Thoracic aorta (tissue), 2 donors: ENCODE measurements at places on chromosomes 1 and 21. TPM values are rescaled to one million over a fixed set of nuclear protein-coding genes. Genes with fewer than 3 reads are reported as not detected.

SPRR2B gene
- not detected for total RNA-seq

CHRM3 gene
- total RNA-seq: 2.5 TPM

GRCh38 chr1:150083907-150084306 lies 16.3 kb downstream of the VPS45 start:
- no peak for DNase-seq

DNA sequence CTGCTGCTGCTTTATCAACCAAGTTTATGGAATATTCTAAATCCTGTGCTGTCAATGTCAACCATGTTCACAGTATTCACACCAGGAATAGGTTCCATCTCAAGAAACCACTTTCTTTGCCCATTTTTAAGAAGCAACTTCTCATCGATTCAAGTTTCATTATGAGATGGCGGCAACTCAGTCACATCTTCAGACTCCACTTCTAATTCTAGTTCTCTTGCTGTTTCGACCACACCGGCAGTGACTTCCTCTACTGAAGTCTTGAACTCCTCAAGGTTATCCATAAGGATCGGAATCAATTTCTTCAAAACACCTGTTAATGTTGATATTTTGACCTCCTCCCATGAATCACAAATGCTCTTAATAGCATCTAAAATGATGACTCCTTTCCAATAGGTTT lies 39.7 kb upstream of the IFNLR1 start:
- DNase-seq: no peak

CD1B gene
- total RNA-seq: not detected

DNA sequence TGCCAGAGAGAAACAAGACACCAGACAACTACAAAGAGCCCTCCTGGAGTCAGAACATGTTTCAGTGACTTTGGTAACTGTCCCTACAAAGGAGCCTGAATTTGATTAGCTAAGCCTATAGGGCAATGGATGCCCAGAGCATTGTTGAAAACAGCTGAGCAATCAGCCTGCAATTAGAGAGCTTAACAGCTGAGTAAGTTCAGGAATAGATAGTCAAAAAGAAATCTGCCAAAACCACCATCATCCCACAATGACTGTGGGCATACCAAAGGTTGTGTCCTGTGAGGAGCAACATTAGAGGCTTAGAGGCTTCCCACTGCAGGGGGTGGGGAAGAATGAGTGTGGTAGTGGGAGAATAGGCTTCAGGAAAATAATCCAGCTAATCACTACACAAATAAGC lies 32.1 kb downstream of the SH3BP5L start:
- DNase-seq: no peak

- no peak for DNase-seq
These were observed 149.2 kb downstream of the RASAL2 start for GRCh38 chr1:178243119-178243518.

GRCh38 chr1:206142011-206142410 lies 24.8 kb upstream of the AVPR1B start:
- no peak for DNase-seq

GRCh38 chr1:8540261-8540941 lies 222.5 kb downstream of the SLC45A1 start:
- no peak for DNase-seq

DNA sequence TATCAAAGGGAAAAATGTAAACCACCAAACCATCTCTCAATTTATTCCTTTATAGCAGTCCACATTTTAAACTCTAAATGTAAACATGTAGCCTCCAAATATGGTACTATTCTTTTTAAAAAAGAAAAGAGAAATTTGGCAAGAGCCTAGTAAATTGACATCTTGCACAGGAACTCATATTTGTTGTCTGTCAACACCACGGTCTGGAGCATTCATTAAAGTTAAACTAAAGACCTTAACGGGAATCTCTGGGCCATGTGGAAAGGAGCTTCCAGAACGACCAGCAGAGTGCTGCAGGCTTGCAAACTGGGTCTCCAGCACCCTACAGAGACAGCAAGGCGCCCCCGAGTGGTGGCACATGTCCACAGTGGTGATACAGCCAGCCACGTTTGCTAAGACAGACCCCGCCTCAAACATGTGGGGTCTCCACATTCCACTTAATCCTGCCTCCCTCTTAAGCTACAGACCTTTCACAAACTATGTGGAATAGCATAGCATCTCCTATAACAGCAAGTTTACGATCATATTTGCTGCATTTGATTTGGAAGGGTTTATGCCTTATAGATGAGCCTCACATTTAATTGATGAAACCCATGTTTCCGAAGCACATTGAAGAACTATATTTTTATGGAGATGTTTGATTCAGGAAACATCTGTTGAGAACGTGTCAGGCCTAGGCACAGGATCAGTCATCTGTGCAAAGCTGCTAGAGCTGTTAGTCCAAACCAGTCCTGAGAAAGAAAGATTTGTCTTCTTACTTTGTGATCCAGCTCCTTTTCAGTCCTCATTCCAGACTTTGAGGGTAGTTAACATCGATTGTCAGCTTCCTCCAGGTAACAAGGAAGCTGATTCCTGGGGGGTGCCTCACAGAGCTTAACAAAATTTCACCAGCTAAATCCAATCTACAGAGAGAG lies 96.4 kb upstream of the BACE2 start:
- no peak for DNase-seq

- DNase-seq: no peak
These were observed 43.0 kb upstream of the MUTYH start for GRCh38 chr1:45383191-45383590.

DMRTA2 gene
- total RNA-seq: 0.28 TPM

DNA sequence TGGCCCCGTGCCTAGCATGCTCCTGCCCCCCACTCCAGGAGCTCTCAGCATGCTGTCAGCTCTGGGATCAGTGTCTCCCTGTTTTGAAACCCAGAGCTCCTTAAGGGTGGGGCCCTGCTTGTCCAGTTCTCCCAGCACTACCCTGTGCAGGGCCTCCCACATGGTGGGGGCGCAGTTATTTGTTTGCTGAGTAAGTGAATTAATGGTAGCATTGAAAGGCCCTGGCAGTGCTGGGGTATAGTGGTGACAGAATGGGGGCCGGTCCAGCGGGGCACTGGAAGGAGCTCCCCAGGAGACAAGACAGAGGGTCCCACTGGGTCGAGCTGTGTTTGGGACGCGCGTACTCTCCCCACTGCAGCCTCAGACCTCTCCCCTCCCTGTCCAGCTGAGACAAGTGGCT lies 99.9 kb downstream of the NPHP4 start:
- DNase-seq: no peak

- no peak for DNase-seq
These were observed 47.6 kb downstream of the ASTN1 start for GRCh38 chr1:177116941-177117340.
